Trophoblast cell (in vitro differentiated cells and primary cell): ENCODE measurements at places on chromosomes 5 and 9.

DNA sequence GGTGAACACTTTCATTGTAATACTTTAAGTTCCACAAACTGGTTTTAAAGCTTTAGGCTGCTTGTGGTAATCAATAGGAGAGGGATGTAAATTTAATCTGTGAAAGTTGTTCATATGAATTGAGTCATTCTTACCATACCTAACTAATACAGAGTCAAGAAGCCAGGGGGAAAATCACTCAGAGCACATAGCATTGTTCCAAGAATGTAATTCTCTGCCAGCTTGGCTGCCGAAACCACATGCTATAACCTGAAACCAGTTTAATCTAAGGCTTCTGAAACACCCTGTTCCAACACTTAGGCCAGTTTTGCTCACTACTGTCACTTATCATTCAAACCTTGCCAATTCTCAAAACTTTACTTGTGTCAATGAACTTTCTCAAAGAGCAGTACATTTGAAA is 528.8 kb upstream of the GRAMD2B start:
- H3K36me3 ChIP-seq: no peaks in the 10 kb centered on the region
- no peaks in the 10 kb centered on the region for H3K27me3 ChIP-seq
- H3K27ac ChIP-seq: no peak overlapping the region

GRCh38 chr9:132858751-132859150 is 19.3 kb downstream of the AK8 start:
- H3K4me1 ChIP-seq: no peaks in the 10 kb centered on the region
- H3K27me3 ChIP-seq: no peaks in the 10 kb centered on the region
- H3K4me3 ChIP-seq: no peak overlapping the region

GRCh38 chr5:73534011-73534644 is 31.3 kb downstream of the ANKRA2 start:
- no peaks in the 10 kb centered on the region for H3K4me1 ChIP-seq
- no peaks in the 10 kb centered on the region for H3K36me3 ChIP-seq
- no peak overlapping the region for H3K4me3 ChIP-seq
- no peaks in the 10 kb centered on the region for H3K27me3 ChIP-seq
- DNase-seq: no peak
- H3K27ac ChIP-seq: no peak overlapping the region

DNA sequence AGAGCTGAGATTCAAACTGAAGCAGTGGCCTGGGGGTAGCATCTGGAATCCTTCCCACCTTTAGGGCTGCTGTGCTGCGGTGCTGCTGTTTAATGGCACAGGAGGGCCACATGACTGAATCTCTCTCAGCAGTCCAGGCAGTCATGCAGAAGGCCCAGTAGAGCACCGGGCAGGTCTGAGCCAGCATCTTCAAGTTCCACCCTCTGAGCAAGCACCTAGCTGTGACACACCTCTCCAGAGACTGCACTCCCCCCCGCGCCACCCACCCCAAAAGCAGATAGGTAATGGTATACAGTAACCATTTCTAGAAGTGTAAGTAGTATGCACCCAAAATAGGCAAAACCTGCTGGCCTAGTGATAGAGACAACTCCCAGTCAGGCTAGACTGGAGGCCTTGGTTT is 8.2 kb downstream of the IL4 start:
- H3K27ac ChIP-seq: no peak overlapping the region
- no peaks in the 10 kb centered on the region for H3K4me1 ChIP-seq

- H3K27ac ChIP-seq: no peak overlapping the region
- no peaks in the 10 kb centered on the region for H3K27me3 ChIP-seq
- peak; percentile 66 for DNase-seq
Measured at GRCh38 chr9:69877852-69878514, 57.4 kb downstream of the CFAP95 start.

DNA sequence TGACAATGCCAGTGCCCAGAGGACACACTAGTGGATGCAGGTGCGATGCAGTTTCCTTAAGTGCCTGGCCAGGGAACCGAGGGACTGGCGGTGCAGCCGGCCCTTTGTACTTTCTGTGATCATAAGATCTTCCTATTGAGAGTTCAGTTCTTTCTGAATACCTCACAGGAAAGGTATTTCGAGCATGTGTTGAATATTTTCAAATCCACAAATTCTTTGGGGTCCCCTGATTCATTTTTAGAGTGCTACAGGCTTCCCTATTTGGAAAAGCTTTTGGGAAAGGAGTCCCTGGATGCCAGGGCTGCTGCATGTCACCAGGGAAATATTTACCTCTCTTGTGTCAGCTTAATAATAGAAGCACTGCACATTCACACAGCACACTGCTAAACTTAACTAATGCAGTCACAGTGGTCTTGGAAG is 281.5 kb downstream of the GADD45G start:
- no peaks in the 10 kb centered on the region for H3K27me3 ChIP-seq
- no peak for DNase-seq
- H3K36me3 ChIP-seq: no peaks in the 10 kb centered on the region
- H3K4me3 ChIP-seq: no peak overlapping the region

GRCh38 chr5:33319151-33319550 is 121.6 kb upstream of the TARS1 start:
- no peaks in the 10 kb centered on the region for H3K4me1 ChIP-seq
- no peak overlapping the region for H3K4me3 ChIP-seq
- H3K36me3 ChIP-seq: no peaks in the 10 kb centered on the region
- no peak overlapping the region for H3K27ac ChIP-seq

GRCh38 chr9:123749580-123750202 is 180.2 kb downstream of the DENND1A start:
- H3K27me3 ChIP-seq: no peaks in the 10 kb centered on the region
- peaks cover 3% of the 10 kb centered on the region for H3K4me1 ChIP-seq
- DNase-seq: peak; percentile 7
- H3K27ac ChIP-seq: no peak overlapping the region
- no peak overlapping the region for H3K4me3 ChIP-seq

DNA sequence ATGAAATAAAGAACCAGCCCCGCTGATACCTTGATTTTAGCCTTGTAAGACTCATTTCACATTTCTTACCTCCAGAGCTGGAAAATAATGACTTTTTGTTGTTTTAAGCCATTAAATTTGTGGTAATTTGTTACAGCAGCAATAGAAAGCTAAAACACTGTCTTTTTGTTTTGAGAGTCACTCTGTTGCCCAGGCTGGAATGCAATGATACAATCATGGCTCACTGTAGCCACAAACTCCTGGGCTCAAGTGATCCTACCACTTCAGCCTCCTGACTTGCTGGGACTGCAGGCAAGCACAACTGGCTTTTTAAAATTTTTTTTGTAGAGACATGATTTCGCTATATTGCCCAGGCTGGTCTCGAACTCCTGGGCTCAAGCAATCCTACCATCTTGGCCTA is 34.7 kb upstream of the MYO10 start:
- no peak for DNase-seq
- H3K36me3 ChIP-seq: no peaks in the 10 kb centered on the region
- no peaks in the 10 kb centered on the region for H3K27me3 ChIP-seq

DNA sequence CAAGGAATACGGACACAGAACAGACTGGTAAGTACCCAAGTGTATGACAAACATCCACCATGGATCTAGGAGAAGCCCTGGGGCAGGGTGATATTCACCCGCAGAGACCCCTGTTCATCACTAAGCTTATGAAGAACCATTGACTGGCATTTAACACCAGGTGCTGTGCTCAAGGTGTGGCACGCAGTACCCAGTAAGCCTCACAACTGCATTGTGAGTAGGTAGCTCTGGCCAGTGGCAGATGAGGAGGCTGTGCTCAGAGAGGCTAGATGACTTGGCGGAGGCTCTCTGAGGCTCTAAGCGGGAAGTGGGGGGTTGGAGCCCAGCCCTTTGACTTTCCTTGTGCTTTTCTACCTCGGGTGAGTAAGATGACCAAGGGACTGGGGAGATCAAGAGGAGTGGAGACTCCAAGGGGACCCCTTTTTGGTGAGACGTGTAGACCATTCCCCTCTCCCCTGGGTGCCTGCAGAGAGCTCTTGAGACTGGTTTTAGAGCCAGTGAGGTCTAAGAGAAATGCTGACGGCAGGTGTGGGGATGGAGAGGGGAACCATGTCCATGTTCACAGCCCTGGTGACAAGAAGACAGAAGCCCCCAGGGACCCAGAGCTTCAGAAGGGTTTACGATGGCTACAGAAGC is 70.8 kb downstream of the IL6ST start:
- H3K27me3 ChIP-seq: no peaks in the 10 kb centered on the region
- no peak for DNase-seq
- no peak overlapping the region for H3K27ac ChIP-seq

DNA sequence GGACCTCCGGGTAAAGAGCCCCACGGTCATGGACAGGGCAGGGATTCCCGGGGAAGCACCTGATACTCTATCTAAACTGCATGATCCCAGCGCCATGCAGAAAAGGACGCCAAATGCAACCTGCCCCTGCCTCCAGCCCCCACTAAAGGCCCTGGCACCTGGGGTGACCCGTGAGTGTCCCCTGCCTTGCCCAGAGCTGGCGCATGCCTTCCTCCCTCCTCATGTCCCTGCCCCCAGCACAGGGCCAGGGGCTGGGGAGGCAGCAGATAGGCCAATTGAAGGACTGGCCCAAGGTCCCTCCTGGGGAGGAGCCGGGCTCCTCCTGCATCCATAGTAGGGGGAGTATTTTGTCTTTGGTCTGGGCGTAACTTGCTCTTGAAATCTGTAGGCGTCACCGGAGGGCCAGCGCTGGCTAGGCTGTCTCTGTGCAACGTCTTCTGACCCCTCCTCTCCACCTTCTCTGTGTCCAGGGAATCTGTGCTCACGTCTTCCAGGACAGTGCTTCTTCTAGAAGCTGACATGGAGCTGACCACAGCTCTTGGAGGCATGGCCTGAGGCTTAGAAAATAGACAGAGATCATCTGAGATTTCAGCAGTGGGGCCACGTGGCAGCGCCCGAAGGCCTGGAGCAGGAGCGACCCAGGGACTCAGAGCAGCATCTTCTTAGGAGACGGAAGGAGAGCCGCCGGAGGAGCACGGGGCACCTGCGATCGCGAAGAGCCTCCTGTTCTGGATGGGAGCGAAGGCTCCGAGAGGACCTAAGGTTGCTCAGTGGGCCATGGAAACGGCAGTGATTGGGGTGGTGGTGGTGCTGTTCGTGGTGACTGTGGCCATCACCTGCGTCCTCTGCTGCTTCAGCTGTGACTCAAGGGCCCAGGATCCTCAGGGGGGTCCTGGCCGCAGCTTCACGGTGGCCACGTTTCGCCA is 660 bp downstream of the SPAAR start:
- H3K4me3 ChIP-seq: no peak overlapping the region
- no peak overlapping the region for H3K27ac ChIP-seq
- H3K36me3 ChIP-seq: no peaks in the 10 kb centered on the region
- no peaks in the 10 kb centered on the region for H3K27me3 ChIP-seq
- DNase-seq: no peak

GRCh38 chr5:168374532-168374931 is 83.1 kb downstream of the WWC1 start:
- no peak overlapping the region for H3K4me3 ChIP-seq
- peaks cover 3% of the 10 kb centered on the region for H3K36me3 ChIP-seq
- no peak overlapping the region for H3K27ac ChIP-seq
- peaks cover 10% of the 10 kb centered on the region for H3K4me1 ChIP-seq

DNA sequence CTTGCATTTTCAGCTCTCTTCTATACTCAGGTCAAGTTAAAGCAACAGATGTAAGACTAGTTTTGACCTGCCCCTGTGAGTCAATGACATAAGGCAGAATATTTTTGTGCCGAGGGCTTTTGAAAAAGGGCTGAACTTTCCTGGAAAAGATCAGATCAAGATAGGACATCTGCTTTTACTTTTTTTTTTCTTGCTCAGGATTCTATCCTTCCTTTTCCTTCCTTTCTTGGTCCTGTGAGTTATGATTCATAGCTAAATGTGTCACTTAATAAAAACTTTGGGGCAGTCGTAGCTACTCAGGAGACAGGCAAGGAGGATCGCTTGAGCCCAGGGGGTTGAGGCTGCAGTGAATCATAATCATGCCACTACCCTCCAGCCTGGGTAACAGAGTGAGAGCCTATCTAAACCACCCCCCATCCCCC is 84.3 kb upstream of the BRINP1 start:
- no peak overlapping the region for H3K4me3 ChIP-seq
- DNase-seq: no peak
- no peaks in the 10 kb centered on the region for H3K36me3 ChIP-seq
- H3K4me1 ChIP-seq: peaks cover 1% of the 10 kb centered on the region
- no peak overlapping the region for H3K27ac ChIP-seq

GRCh38 chr9:70054521-70054920 is 10.9 kb downstream of the MAMDC2 start:
- H3K4me1 ChIP-seq: no peaks in the 10 kb centered on the region
- no peaks in the 10 kb centered on the region for H3K36me3 ChIP-seq
- H3K27ac ChIP-seq: no peak overlapping the region
- no peak for DNase-seq
- H3K4me3 ChIP-seq: no peak overlapping the region
- no peaks in the 10 kb centered on the region for H3K27me3 ChIP-seq

DNA sequence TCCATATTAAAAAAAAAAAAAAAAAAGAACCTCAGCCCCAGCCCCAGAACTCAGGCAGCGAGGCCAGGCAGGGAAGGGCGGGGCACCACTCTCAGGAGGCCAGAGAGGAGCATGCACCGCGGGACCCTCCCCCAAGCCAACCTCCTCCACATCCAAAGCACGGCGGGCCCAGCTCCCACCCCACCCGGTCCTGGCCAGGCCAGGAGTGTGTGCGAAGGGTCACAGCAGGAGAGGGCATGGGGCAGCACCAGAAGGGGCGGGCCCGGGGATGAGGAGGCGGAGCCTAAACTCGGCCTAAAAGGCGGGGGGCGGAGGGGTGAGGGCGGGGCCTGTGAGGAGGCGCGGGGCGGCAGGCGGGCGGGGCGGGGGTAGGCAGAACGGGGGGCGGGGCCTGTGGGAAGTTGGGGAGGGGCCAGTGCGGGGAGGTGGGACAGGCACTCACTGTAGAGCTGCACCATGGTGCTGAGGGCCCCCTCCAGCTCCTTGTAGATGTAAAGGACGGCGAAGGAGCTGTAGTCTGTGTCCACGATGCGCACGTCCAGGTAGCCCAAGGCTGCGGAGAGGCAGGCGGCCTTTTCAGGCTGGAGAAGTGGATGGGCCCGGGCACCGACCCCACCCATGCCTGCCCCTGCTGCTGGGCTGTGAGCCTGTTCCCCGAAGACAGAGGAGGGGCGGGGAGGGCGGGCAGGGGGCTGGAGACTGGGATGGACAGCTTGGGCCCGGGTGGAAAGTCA is 1.2 kb downstream of the LCN15 start:
- no peaks in the 10 kb centered on the region for H3K36me3 ChIP-seq
- DNase-seq: no peak
- peaks cover 12% of the 10 kb centered on the region for H3K4me1 ChIP-seq

- no peak overlapping the region for H3K4me3 ChIP-seq
- no peak for DNase-seq
- no peaks in the 10 kb centered on the region for H3K27me3 ChIP-seq
- no peaks in the 10 kb centered on the region for H3K36me3 ChIP-seq
- H3K4me1 ChIP-seq: no peaks in the 10 kb centered on the region
Measured at GRCh38 chr9:13791816-13792215, 512.3 kb upstream of the MPDZ start.
